ENCODE measurements at places on chromosomes 16 and 17.

DNA sequence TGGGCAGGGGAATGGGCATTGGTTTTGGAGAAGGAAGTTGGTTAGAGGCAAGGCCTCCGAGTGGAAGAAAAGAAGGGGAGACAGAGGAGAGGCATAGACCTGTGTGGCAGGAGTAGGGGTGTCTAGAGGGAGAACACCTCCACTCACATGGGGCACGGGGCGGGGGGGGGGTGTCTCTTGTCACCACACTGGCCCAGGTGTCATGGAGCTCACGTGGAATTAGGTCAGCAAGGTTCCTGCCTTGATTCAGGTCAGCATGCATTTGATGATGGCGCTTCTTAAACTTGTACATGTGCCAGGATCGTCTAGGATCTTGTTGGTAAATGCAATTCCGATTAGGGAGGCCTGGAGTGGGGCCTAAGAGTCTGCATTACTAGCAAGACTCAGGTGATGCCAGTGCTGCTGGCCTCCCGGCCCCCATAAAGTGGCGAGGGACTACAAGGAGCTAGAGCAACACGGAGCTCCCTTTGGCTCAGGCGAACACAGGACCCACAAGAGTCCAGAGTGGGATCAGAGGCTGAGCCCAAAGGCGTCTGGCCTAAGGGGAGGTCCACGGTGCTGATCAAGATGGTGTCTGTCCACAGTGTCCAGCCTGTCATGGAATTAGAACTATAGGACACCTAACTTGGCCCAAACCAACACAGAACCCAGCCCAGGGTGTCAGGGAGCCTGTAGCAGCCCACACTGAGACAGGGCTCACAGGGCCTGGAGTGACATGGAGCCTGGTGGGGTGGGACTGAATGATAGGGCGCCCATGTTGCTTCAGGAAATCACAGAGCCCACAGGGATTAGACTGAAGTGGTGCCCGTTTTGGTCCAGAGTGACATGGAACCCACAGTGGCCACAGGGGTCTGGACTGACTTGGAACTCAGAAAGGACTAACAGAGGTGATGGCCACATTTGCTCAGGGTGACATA is 16.7 kb downstream of the EPOP start:
- DNase-seq = no peak

GRCh38 chr17:45336390-45337182 is 19.8 kb upstream of the MAP3K14 start:
- no peak for DNase-seq

DNA sequence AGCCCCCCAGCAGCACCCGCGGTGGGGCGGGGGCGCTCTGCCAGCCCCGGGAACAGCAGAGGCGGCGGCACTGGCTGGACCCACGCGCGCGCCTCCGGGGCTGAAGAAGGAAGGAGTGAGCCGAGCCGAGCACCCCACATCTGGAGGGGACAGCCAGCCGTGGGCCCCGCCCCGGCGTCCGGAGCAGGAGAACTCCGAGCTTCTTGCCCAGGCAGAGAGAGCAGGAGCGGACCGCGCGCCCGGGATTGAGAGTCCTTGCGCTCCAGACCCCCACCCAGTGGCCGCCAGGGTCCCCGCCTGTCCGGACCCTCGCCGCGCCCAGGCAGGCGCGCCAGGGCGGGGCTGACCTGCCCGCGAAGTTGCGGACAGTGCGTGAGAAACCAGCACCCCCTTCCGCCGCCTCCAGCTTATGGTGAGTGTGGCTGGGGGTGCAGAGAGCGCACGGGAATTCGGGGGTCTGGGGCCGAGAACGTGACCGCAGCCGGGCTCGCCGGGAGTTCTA is 921.9 kb upstream of the EEF2KMT start:
- no peak for DNase-seq

DNA sequence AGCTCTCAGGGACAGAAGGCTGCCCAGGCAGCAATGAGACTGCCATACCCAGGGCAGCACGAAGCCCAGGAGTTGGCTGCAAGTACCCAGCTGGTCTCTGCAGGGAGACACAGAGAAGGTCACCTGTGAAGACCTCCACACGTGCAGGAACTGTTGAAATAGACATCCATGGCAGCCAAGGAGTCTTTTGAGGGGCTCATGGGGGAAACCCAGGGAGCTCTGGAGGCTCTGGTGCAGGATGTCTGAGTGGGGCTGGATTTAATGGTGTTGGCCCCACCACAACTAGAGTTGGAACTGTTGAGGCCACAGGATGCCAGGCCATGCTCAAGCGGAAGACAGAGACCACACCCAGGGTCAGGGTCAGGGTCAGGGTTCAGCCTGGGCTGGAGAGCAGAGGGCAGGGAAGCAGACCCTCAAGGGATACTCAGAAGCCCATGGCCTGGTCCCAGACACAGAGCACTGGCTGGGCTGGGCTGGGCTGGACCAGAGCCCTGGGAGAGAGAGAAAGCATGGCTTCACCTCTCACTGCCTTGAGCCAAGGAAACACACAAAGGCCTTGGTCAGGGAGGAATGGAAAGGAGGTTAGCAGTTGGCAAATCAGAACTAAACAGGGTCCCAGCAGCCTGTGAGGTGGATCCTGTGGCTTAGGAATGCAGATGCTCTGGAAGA is 21.4 kb downstream of the PITPNM3 start:
- DNase-seq = no peak

- DNase-seq = peak; percentile 69
These were observed at the start of gene CSNK2A2 for GRCh38 chr16:58198022-58198683. CSNK2A2 (minus strand) TSS chr16:58198106; CDS start chr16:58197736, 370 bp downstream.

- no peak for DNase-seq
These were observed 52.9 kb downstream of the NF1 start for GRCh38 chr17:31147507-31148202.

DNA sequence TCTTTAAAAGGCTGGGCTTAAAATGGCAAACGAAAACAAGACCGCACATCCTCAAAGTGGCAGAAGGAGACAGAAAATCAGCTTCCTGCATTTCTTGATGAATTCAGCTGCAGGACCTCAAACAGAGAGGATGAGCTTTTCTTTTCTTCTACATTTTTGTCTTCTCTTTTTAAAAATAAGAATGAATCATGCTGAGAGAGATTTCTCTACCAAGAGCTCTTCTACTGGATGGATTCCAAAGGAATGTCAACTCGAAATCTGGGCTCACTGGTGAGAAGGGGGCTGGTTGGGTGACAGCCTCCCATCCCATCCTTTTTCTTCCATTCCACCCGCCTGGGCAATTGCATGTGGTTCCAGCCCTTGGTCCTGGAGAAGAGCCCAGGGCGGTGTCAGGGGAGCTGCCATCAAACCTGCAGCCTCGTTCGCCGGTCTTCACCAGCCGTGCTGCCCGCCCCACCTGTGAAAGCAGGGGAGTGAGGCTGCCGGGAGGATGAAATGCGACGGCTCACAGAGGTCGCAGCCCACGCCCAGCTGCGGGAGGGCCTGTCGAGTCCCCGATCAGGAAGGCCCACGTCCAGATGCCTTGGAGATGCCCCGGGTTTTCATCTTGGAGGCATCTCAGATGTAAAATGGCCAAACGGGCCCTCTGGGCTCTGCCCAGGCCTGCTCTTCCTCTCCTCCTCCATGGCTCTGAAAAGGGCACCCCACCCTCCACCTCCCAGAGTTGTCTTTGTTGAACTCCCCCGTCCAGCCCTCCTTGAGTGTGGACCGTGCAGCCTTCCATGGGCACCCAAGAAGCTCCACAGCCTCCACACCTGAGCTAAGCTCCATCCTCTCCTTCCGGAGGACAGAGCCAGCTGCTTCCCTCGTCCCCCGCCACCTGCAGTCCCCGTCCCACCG is 121.9 kb downstream of the FOXL1 start:
- no peak for DNase-seq

GRCh38 chr16:73063854-73064211 is 15.9 kb upstream of the ZFHX3 start:
- no peak for DNase-seq

- DNase-seq = peak; percentile 37
These were observed 1.1 kb upstream of the CRHR1 start for GRCh38 chr17:45782889-45783592.

DNA sequence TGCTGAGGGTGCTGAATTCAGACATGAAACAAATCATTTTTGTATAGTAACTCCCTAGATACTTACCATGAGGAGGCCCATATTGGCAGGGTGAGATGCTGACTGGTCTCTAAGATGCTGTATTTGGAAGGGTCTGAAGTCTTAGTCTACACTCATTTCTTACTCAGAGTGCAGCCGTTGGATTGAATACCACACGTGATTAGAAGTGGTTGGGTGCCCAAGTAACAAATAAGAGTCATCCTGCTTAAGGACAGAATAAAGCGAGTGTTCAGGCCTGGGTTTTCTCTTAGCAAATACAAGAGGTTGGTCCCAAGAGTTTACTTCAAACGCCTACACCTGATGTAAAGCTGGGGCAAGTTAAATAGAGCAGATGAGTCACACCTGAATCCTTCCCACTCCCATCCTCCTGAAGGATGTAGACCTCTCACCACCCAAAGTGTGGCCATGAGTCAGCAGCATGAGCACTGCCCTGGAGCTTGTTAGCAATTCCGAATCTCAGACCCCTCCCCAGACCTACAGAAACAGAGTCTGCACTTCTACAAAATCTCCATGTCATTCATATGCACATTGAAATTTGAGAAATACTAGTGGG is 284.6 kb upstream of the CDH5 start:
- DNase-seq = no peak

GRCh38 chr17:39200957-39201510 is 951 bp downstream of the RPL19 start:
- no peak for DNase-seq

DNA sequence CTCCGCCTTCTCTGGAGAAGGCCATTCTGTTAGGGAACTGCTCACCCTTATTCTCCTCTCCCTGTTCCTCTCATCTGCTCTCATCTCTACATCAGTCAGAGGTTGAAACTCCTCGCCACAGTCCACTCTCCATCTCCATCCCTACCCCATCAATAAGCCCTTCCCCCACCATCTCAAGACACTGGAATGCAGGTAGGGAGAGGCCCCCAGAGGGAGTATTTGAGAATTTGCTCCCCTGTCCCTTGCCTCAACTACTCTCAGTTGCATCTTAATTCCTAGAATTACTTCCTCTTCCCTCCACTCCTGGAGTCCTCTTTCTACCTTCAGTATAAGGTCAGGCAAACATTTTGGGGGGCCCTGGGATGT is 2.0 kb upstream of the AATF start:
- no peak for DNase-seq

GRCh38 chr16:60642956-60643355 is 1393.3 kb downstream of the CDH8 start:
- DNase-seq = no peak

GRCh38 chr17:34383216-34383615 is 20.2 kb upstream of the CCL1 start:
- no peak for DNase-seq

- DNase-seq = peak; percentile 55
These were observed 4.5 kb downstream of the TMEM100 start for GRCh38 chr17:55717898-55718735.

- DNase-seq = no peak
These were observed 3.5 kb upstream of the AGRP start for GRCh38 chr16:67486805-67487204.

- DNase-seq = peak; percentile 67
These were observed 5.2 kb downstream of the PECAM1 start for GRCh38 chr17:64385187-64386083.

DNA sequence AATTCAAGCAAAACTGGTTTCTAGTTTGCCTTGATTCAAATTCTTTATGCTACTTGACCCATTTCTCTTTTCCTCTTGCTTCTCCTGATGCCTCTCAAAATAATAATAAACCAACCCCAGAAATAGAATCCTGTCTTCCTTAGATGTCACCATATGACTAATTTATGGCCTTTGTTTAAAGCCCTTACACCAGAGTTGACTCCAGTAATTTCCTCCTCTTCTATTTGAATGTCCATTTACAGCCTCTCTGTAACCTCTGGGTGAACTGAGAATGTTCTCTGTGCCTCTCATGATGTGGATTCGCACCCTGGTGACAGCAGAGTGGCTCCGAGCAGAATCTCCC is 31.5 kb downstream of the ZFHX3 start:
- DNase-seq = no peak

DNA sequence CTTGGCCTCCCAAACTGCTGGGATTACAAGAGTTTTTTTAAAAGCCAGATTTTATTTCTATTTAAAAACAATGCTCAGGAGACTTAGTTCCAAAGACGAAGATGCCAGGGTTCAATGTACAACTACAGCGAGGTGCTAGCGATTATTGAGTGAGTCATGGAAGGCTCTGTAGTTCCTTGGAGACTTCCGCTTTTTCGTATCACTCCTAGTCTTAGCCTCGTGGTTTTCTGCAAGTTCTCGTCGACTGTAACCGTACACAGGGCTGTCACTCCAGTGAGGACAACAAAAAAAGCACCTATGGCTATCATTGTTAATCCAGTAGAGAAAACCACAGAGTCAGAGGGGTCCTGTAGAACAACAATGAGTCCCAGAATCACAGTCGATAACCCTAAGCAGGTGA is 22.7 kb upstream of the ZC3H7A start:
- DNase-seq = no peak

GRCh38 chr16:72715267-72715666 is 332.7 kb downstream of the ZFHX3 start:
- no peak for DNase-seq

- DNase-seq = no peak
These were observed 2.4 kb downstream of the PPM1D start for GRCh38 chr17:60602385-60602742.

- DNase-seq = no peak
These were observed 30.9 kb downstream of the PRPSAP2 start for GRCh38 chr17:18888766-18889290.

DNA sequence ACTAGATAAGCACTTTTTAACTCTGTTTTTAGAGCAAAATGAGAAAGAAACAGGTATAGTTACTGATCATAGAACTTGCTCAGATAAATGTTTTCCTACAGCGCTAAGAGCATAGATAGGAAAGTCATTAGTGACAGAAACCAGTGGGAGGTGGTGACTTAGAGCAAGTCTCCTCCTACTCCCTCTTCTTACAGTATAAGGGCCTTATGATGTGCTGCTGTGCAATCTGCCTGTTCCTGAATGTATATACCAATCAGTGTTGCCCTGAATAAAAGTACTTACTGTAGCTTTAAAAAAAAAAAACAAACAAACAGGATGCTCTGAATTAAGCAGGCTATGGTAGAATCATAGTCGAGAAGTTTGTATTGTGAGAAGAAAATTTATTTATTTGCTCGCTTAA is 23.3 kb upstream of the RASL10B start:
- no peak for DNase-seq

DNA sequence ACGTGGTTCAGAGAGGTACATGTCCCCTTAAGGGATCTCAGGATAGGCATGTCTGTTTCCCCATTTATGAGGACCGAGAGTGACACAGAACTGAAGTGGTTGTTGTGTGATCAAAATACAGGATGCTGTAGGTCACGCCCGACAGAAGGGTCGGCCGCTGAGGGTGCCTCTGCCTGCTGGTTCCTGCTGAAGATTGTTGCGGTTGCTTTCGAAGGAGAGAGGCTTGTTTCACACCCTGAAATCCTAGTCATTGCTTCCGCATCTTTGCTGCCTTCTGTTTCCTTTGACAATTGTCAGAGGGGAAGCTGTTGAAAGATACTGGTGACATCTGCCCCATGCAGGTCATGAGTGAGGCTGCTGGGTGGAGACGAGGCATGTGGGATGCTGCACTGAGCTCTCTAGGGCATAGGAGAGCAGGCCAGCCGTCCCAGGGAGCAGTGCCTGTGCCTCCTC is 3.8 kb upstream of the NAT9 start:
- DNase-seq = peak; percentile 77

- no peak for DNase-seq
These were observed 231.0 kb downstream of the C16orf78 start for GRCh38 chr16:49604602-49605001.

- DNase-seq = no peak
These were observed 5.0 kb downstream of the TSR1 start for GRCh38 chr17:2331303-2331702.

Measured in stimulated activated CD4-positive, alpha-beta T cell treated with anti-CD3 and anti-CD28 coated beads, Interleukin-1b, Interleukin-23, amount 100 ng/mL, for 48 hours (primary cell).